ENCODE measurements at places on chromosomes 13 and 19. TPM values are rescaled to one million over a fixed set of nuclear protein-coding genes. Genes with fewer than 3 reads are reported as not detected.

The CCDC169 gene
- 5.0 TPM for polyA plus RNA-seq

The KRTDAP gene
- polyA plus RNA-seq = not detected

The SLC27A5 gene
- 24.4 TPM for polyA plus RNA-seq

The GJB6 gene
- polyA plus RNA-seq = 10.2 TPM

The EDNRB gene
- polyA plus RNA-seq = 324 TPM

The CDX2 gene
- polyA plus RNA-seq = not detected

The PROZ gene
- 0.39 TPM for polyA plus RNA-seq

The IZUMO2 gene
- not detected for polyA plus RNA-seq

The ZNF471 gene
- 30.5 TPM for polyA plus RNA-seq

The FBXO27 gene
- 39.1 TPM for polyA plus RNA-seq

The CEACAM1 gene
- polyA plus RNA-seq = 1.5 TPM

The GRIK5 gene
- 83.2 TPM for polyA plus RNA-seq

The NTN5 gene
- polyA plus RNA-seq = 0.63 TPM

The SIGLEC8 gene
- polyA plus RNA-seq = 3.8 TPM

The PDX1 gene
- polyA plus RNA-seq = not detected

The PALM gene
- 260 TPM for polyA plus RNA-seq

The KANK3 gene
- 11.7 TPM for polyA plus RNA-seq

The ZNF554 gene
- polyA plus RNA-seq = 14.7 TPM

The ERFL gene
- 0.78 TPM for polyA plus RNA-seq

The KIR2DL3 gene
- polyA plus RNA-seq = not detected

The SLC25A41 gene
- 5.5 TPM for polyA plus RNA-seq

The OR7A5 gene
- 0.11 TPM for polyA plus RNA-seq

The CGB7 gene
- polyA plus RNA-seq = 0.16 TPM

The CD33 gene
- polyA plus RNA-seq = 2.9 TPM

The BEST2 gene
- 0.24 TPM for polyA plus RNA-seq

The KIRREL2 gene
- polyA plus RNA-seq = 2.8 TPM

The SULT2A1 gene
- 0.20 TPM for polyA plus RNA-seq

The MEIOSIN gene
- not detected for polyA plus RNA-seq

The TMPRSS9 gene
- polyA plus RNA-seq = 3.8 TPM

The TUBA3C gene
- not detected for polyA plus RNA-seq
